Uterus (tissue), 4 donors: ENCODE measurements at places on chromosomes 3 and 15. TPM values are rescaled to one million over a fixed set of nuclear protein-coding genes. Genes with fewer than 3 reads are reported as not detected.

Gene DZIP1L
- 26.8 TPM for total RNA-seq

Gene PLSCR5
- total RNA-seq: not detected

Gene LYZL4
- not detected for total RNA-seq

Gene TP63
- total RNA-seq: not detected

Gene MITF
- total RNA-seq: 18.2 TPM

Gene PLA2G4F
- total RNA-seq: 0.29 TPM

- no peaks in the 10 kb centered on the region for H3K27me3 ChIP-seq
- no peaks in the 10 kb centered on the region for H3K36me3 ChIP-seq
- H3K27ac ChIP-seq: no peak overlapping the region
- DNase-seq: peak; percentile 88
- H3K4me1 ChIP-seq: no peaks in the 10 kb centered on the region
These were observed 17.2 kb upstream of the USP3 start for GRCh38 chr15:63487076-63487757.

DNA sequence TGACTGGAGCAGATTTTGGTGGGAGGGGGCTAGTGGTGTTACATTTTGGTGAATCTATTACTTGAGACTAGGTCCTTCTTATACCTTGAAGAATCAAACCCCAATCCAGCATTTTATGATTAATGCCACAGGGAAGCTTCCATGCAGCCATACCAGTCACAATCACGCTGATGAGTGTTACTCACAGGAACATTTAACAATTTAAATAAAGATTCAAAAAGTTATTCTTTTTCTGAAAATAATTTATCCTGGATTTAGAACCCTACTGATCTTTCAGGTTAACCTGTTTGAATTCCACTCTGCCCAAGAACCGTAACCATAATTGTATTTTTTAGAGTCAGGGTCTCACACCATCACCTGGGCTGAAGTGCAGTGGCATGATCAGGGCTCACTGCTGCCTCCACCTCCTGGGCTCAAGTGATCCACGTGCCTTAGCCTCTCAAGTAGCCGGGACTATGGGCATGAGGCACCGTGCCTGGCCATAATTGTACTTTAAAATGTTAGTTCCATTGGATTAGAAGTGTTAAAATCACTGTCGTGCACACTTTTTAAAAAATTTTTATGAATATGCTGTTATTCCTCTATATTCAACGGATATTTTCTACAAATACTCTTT, 929 bp upstream of the MTMR10 start:
- no peak for DNase-seq
- H3K36me3 ChIP-seq: no peaks in the 10 kb centered on the region
- H3K27ac ChIP-seq: peak overlapping the region; percentile 91
- peak overlapping the region; percentile 64 for H3K4me3 ChIP-seq

- no peak for DNase-seq
- H3K36me3 ChIP-seq: no peaks in the 10 kb centered on the region
- no peaks in the 10 kb centered on the region for H3K27me3 ChIP-seq
- no peak overlapping the region for H3K4me3 ChIP-seq
These were observed 513.4 kb downstream of the ZNF385D start for GRCh38 chr3:21237638-21238037.

- no peak for DNase-seq
- H3K36me3 ChIP-seq: no peaks in the 10 kb centered on the region
- no peaks in the 10 kb centered on the region for H3K4me1 ChIP-seq
- H3K4me3 ChIP-seq: no peak overlapping the region
- H3K27ac ChIP-seq: no peak overlapping the region
- peaks cover 15% of the 10 kb centered on the region for H3K27me3 ChIP-seq
These were observed 722 bp downstream of the CHRNA3 start for GRCh38 chr15:78620021-78620526.

DNA sequence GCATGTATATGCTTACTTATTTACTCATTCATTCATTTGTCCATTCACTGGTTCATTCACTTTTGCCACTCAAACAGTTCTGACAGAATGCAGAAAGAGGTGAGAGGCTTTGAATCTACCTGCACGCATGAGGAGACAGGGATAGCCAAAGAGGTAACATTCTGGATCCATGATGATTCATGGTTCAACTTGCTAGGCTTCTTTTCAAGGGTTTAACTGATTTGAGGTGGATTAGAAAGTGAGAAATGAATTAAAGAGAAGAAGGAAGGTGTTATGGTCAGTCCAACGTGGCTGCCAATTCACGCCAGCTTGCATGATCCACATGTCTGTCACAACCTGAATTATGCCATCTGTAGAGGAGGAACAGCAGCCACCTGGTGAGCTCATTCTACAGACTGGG, 260.6 kb downstream of the ARRDC4 start:
- no peak overlapping the region for H3K27ac ChIP-seq
- H3K4me3 ChIP-seq: no peak overlapping the region
- DNase-seq: no peak
